Aortic smooth muscle cell (primary cell): ENCODE measurements at places on chromosomes 6 and 20. TPM values are rescaled to one million over a fixed set of nuclear protein-coding genes. Genes with fewer than 3 reads are reported as not detected.

Gene MPIG6B
- total RNA-seq: not detected in 2 replicates

Gene KCNK15
- total RNA-seq: 0.26 and 0.37 TPM in 2 replicates

Gene ADGRF1
- total RNA-seq: not detected in 2 replicates

Gene CTCFL
- total RNA-seq: not detected in 2 replicates

Gene MDFI
- 0.19 and 0.26 TPM in 2 replicates for total RNA-seq
